SK-N-DZ (cell line): ENCODE measurements at places on chromosomes 16 and 17.

- DNase-seq = no peak
Observed at GRCh38 chr17:43015579-43015978, 6.6 kb downstream of the VAT1 start.

- DNase-seq = no peak
Observed at GRCh38 chr16:65015599-65015998, 106.3 kb downstream of the CDH11 start.

DNA sequence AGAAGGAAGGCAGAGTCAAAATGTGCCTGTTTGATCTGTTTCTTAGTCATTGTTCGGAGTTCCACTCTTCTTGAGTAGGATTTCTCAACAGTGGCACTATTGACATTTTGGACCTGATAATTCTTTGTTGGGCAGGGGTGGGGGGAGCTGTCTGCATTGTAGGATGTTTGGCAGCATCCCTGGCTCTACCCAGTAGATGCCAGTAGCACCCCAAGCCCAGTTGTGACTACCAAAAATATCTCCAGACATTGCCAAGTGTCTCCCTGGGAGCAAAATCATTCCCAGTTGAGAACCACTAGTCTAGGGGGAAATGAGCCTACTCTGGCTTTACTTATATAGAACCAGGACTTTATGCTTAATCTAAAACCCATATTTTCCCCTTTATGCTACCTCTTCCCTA is 1.1 kb upstream of the GFOD2 start:
- no peak for DNase-seq

DNA sequence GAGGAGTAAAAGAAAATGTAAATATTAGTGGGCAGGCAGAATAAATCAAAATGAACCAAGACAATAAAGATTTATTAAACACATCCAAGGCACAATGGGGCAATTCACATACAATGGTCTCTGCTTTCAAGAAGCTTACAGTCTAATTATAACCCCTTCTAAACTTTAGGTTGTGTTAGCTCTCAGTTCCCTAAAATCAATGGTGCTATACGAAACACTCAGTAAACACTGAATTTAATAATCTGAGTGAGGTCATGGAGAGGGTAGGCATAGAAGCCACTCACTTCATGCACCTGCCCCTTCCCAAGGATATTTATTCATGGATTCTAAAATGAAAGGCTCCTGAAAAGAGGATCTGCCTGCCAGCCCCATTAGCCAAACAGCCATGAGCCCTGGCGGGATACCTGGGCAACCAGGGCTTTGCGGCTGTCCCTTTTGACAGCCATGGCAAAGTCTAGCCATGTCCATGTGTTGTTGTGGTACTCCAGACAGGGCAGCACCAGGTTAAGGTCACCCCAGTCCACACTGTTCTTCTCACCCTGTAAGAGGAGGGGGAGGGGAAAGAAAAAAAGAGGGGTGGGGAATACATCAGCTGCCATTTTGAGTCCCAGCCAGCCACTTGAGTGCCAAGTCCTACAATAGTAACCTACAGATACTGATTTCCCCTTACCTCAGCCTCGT is 1.4 kb upstream of the RSKR start:
- no peak for DNase-seq
